Fibroblast of villous mesenchyme (primary cell): ENCODE measurements at places on chromosomes 16 and 17.

- no peak for DNase-seq
Measured at GRCh38 chr16:56691885-56692284, 9.6 kb downstream of the MT1X start.

DNA sequence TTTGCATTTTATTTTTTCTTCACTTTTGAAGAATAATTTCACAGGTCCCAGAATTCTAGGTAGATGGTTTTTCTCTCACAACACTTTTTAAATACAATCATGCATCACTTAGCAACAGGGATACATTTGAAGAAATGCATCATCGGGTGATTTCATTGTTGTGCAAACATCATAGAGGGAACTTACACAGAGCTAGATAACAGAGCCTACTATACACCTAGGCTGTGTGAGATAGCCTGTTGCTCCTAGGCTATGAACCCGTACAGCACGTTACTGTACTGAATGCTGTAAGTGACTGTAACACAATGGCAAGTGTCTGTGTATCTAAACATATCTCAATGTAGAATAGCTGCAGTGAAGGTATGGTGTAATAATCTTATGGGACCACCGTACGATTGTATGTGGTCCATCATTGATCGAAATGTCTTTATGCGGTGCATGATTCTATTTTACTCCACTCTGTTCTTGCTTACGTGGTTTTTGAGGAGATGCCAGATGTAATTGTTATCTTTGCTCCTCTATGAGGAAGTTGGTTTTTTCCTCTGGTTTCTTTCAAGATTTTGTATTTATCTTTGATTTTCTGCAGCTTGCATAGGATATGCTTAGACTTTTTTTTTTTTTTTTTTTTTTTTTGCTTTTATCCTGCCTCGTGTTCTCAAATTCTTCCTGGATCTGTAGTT lies 35.5 kb upstream of the TMEM92 start:
- DNase-seq = no peak

DNA sequence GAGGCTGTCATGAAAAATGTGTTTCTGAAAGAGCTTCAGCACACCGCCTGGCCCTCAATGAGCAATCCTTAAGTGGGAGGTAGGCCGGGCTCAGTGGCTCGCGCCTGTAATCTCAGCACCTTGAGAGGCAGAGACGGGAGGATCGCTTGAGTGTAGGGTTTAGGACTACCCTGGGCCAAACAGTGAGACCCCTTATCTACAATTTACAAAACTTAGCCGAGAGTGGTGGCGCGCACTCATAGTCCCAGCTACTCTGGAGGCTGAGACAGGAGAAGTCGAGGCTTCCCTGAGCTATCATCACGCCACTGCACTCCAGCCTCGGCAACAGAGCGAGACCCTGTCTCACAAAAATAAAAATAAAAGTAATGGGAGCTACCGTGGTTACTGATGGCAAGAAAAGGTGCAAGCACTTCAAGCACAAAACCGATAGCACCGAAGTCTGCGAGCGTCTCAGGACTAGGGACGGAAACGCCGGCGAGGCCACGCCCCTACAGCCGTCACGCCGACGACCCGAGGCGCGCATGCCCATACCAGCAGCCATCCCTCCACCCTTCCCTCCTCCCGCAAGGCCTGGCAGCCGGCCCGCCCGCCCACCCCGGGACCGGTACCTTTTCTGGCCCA lies 607 bp downstream of the THUMPD1 start:
- peak; percentile 79 for DNase-seq

DNA sequence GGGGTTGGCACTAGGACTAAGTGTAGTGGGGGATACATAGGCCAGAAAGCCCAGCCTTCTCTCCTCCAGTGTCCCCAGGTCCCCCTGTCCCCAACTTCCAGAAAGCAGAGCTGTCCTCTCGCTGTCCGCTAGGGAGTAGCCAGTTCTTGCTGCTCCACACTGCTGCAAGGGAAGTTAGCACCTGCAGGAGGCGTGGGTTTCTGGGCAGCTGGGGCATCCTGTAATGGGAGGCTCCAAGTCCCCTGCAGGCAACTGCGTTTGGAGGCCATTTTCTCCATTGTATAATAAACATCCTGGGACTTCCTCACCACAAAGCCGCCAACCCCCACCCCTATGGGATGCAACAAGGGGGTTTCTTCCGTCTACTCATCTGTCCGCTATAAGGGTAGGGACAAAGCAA lies 1.7 kb downstream of the RPRML start:
- DNase-seq = peak; percentile 34

DNA sequence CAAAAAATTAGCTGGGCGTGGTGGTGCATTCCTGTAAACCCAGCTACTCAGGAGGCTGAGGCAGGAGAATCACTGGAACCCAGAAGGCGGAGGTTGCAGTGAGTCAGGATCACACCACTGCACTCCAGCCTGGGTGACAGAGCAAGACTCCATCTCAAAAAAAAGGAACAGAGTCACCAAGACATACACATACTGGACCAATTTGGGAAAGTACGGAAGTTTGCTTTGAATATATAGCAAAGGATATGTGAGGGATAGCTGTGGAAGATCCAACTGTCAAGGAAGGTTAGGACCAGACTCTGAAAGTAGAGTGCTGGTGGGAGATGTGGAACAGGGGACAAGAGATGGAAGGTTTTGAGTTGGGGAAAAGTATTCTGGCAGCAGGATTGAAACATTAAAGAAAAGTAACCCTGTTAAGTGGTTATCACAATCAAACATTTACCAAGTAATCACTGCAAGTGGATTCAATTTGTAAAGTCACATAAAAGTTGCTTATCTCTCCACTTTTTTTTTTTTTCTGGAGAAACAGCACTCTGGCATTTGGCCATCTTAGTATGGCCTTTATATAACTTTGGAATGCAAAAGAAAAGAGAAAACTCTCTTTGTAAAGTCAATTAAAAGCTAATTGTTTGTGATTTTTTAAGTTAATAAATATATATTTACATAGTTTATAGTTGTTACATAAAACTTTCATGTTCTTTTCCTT lies 259.4 kb upstream of the TBX2 start:
- DNase-seq = no peak

DNA sequence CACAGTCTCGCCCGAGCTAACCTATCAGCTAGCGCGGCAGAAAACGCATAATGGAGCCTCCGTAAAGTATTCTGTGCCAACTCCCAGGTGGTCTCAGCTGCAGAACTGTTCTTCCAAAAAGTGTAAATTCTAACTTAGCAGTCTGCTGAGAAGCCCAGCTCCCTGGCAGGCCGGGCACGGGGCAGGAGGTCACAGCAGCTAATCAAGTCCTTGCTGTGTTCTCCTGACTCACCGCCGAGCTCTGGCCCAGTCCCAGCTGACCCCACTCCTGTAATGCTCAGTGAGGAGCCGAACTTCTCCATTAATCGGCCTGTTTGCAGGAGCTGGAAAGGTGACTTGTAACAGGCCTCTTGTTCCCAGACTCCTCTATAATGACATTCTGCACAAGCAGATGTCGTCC lies 193.3 kb downstream of the IRX3 start:
- no peak for DNase-seq

DNA sequence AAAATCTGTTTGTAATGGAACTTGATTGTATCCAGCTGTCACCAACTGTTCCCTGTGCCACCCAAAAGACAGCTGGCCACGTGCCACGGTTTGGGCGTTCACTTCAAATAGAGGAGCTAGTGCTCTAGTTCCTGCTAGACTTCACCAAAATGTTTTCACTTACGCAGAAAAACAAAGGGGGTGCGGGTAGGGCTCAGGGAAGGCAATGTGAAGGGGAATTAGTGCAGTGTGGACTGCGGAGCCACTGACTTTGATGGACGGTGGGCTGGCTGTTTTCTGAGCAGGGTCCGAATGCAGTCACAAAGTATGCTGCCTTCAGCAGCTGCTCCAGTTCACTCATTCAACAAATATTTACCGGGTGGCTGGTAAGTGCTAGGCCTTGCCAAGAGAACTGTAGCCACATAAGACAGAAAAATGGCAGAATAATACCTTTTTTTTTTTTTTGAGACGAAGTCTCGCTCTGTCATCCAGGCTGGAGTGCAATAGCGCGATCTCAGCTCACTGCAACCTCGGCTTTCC lies 7.6 kb upstream of the CYTH1 start:
- peak; percentile 30 for DNase-seq

DNA sequence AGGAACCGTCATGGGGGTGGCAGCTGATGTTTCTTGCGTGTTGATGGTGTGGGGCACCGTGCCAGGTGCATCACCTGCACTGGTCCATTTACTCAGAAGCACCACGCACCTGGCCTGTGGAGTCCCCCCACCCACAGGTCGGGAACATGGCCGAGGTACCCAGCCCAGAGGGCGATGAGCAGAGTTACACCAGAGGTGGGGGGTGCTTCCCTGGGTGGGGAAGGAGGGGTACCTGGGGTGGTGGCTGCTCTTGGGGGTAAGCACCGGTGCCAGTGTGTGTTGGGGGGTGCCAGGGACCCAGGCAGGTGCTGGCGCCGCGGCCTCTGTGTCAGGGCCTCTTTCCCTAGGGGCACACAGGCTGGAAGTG lies 5.0 kb upstream of the ZNF750 start:
- DNase-seq = no peak

- DNase-seq = no peak
Measured at GRCh38 chr16:13803974-13804373, 116.0 kb upstream of the ERCC4 start.

DNA sequence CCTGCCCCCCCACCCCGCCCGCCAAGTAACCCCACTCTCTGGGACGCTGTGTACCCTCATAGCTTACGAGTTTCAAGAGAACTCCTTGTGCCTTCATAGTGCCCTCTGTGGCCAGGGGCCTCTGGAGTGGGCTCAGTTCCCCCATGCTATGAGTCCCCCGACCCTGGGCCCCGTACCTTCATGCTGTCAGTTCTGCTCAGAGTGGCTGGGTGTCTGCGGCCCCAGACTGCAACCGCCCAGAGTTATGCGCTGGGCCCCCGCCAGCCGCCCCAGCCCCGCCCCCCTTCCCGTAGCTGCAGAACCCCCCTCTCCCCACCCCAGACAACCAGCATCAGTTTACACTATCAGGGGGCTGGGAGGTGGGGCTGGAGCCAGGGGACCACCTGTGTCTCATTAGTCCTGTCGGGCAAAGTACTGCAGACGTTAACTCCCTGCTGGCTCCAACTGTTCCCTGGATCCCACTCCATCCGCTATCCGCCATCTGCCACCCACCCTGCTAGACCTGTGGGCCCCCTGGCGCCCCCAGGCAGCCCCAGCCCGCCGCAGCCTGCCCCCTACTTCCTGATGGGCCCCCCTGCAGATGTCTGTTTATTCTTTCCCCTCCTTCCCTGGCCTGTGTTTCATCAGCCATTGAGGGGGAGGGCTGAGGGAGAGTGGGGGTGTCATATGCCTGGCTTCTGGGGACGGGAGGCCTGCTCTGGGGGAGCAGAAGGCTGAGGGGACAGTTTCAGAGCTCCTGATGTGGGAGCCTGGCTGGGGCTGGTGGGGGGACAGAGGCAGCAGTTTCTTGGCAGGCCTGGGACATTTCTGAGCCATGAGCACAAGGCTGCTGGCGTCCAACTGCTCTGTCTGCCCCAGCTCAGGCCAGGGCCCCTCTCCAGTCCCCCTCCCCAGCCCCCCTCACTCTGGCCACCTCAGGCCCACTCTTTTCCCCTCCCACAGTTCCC lies at the start of gene MFAP4:
TSS of gene MFAP4 (minus strand) at position 217 of the 947 bp plus-strand sequence. CDS start at position 182, 35 bp downstream.
- peak; percentile 94 for DNase-seq

GRCh38 chr17:77145612-77146245 lies 5.0 kb downstream of the SEC14L1 start:
- DNase-seq = peak; percentile 78

GRCh38 chr17:76076146-76076764 lies 1.7 kb downstream of the GALR2 start:
- DNase-seq = no peak

GRCh38 chr17:44416558-44417289 lies 27.3 kb upstream of the ITGA2B start:
- DNase-seq = no peak

GRCh38 chr17:8005967-8006730 lies 3.7 kb downstream of the GUCY2D start:
- DNase-seq = no peak

DNA sequence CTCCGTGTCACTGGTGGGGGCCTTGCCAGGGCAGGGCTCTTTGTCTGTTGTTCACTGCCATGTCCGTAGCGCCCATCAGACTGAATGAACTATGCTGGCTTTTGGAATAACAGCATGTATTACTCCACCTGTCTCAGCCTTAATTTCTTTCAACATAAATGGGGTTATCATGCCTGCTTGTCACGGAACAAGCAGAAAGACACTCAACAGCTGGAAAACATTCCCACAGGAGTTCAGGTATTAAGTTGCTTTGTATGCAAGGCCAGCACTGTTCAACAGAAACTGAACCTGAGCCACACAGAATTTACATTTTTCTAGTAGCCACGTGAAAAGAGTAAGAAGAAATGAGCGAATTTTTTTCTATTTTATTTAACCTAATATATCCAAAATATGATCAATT lies 13.1 kb downstream of the PPL start:
- DNase-seq = no peak

- no peak for DNase-seq
Measured at GRCh38 chr17:7881276-7882054, 7.1 kb upstream of the CHD3 start.

DNA sequence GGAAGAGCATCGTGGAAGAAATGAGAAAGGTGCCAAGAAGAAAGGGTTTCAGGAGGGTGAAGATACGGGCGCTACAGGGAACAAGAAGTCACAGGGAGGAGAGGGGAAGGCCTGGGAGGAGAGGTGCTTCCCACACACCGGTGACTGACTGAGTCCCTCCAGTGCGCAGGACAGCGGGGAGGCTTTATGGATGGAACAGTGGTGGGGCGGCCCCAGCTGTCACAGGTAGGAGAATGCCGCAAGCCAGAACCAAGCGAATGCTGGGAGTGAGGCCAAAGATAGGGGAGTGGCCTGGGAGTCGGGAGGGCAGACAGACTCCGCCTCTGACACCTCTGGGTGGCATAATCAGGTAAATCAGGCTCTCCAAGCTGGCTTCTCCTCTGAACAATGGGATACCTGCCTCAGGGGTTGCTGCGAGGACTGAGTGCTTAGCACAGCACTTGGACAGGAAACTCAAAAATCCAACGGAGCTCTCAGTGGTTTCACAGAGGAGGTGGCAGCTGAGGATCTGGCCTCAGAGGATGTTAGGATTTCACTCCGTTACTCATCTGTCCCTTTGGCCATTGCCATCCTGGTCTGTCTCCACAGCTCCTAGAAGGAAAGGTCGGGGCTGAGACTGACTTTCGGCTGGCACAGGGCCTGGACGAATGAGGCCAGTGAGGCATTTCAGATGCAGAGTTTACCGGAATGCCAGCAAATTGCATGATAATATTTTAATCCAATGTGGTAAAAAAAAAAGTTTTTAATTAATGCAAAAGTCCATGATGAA lies 717 bp upstream of the CNP start:
- DNase-seq = peak; percentile 33

GRCh38 chr17:46851029-46851741 lies at the start of gene WNT9B:
WNT9B (plus strand) TSS chr17:46851583; CDS start chr17:46851639, 56 bp downstream.
- DNase-seq = no peak

DNA sequence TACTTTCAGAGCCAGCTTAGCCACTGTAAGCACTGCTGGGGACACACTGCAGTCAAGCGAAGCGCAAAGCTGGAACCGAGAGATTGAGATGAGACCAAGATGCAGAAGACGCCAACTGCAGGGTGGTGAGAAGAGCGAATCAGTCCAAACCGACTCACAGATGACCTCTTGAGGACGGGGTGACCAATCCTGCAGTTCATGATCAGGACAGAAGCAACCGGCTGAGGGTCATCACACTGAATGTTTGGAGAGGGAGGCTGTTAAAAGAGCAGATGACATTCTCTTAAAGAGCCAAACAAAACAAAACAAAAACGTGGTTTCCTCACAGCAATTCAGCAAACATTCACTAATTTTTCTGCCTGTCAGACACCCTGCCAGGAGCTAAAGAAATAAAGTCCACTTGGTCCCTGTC lies 8.5 kb downstream of the HASPIN start:
- peak; percentile 56 for DNase-seq
